ENCODE measurements at places on chromosomes 12 and 14.

DNA sequence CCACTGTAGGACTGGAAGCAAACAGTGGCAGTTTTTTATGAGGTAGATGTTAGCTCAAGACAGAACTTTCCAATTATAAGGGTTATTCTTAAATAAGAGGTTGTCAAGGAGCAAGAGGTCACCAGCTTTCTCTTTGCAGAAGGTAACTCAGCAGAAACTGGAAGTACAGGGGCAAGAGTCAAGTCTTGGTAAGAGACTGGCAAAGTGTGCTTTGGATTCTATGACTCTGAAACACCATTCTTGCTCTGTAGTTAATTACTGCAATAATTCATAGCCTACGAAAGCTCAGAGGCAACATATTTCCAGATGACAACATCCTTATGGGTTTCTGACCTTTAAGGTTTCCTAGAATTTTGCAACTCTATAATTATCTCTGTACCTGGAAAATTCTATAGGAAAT, 51.3 kb downstream of the RMST start:
- no peak for DNase-seq

GRCh38 chr14:92694807-92695206, 53.6 kb downstream of the LGMN start:
- DNase-seq = no peak

DNA sequence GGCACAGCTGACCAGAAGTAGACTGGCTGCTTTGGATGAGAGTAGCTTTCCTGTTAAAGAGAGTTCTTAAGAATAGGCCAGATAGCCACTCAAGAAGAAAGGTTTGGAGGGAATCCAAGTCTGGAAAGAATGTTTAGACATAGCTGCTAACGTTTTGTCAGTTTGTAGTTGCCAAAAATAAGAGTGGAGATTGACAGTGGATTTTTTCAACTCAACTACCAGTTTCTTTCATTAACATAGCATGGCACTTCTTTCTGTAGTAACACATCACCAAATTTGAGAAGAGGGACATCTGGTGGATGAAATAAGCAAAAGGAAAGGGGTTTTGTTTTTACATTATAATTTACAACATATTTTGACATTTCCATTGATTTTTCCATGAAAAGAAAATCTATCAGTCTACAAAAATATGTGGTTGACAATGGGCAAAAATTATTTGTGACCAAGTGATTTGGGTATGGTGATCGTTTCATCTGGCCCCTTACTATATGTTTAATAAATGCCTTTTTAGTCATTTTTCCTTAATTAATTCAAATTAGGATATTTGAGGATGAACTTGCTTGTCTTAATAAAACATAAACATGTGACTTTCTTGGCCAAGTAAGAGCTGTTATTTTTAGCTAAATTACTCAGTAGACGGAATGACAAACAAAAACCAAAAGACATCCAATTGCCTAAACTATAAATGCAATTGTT, 71.1 kb downstream of the PTPRR start:
- DNase-seq = no peak

- no peak for DNase-seq
Observed at GRCh38 chr14:102501751-102502315, 7.7 kb downstream of the ANKRD9 start.

DNA sequence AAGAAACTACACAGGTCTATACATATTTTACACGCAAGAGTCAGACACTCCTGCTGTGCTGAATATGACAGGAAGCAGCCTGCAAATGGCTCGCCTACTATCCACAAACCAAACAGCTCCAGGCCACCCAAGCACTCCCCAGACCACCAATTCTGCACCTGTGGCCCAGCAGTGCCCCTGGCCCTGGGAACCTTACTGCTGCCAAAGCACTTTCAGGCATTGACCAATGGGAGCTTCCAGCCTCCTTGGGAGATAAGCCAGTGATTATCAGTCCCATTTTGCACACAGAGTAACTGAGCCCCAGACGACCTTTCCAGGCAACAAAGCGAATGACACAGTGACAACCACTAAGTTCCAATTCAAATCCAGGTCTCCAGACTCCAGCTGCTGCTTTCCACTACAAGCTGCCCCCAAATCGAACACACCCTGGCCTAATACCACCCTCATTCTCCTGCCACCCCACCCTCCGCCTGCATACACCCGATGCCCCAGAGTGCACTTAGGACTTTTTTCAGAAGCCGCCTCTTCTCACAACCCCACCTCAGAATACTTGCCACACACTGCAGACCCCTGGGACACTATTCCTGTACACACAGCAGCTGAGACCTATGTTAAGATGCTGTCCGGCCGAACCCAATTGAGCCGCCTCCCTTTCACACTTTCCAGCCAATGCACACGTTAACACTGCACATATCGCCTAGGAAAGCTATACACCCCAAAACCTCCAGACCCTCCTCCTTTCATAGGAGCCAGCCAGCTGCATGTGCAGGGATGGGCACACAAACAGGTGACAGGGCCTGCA, 126.1 kb upstream of the PRMT8 start:
- no peak for DNase-seq

DNA sequence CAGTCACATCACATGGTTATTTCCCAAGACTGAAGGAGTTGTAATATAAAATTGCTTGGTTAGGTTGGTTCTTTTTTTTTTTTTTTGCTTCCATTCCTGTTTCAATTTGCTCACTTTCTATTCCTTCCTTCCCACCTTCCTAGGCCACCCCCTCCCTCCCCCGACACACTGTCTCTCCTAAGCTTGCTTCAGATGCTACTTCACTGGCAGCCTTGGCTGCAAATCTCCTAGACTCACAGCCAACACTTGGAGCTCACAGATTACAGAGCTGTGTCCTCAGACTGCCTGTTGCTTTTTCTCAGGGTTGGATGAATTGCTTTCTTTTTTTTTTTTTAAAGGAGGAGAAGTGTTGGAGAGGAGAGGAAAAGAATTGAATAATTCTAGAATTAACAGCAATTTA, 77.3 kb upstream of the GRIN2B start:
- DNase-seq = no peak

DNA sequence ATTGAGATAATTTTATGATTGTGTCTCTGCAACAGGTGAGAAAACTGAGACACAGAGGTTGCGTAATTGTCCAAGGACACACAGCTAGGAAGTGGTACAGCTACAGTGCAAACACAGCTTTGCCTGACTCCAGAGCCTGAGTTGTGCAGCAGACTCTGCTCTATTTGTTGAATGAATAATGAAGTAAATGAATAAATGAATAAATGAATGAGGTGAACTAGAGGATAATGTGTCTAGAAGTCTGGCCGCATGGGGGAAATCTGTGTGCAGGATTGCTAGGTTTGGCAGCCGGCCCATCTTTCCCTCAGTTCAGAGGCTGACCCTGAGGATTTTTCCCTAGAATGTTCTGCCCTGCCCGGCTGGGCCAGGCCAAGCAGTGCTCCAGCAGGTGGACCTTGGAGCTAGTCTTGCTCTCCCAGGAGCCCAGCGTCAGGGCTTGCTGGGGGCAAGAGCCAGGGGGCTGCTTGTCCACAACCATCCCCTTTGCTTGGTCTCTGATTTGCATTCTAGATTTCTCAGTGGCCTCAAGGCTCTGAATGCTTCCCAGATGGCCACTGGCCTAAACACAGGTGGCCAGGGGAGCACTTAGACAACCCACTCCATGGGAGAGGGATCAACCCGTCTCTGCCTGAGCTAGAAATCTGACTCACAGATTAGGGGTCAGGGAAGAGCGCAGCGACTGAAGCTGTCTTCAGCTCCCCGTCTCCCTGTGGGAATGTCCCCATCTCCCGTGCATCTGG, 225.2 kb downstream of the C12orf75 start:
- no peak for DNase-seq

- DNase-seq = no peak
Observed at GRCh38 chr12:46825591-46826414, at the start of gene SLC38A4. Gene SLC38A4, minus strand, starts transcription at chr12:46825997. Its CDS starts 32,926 bp downstream, at chr12:46793071.

DNA sequence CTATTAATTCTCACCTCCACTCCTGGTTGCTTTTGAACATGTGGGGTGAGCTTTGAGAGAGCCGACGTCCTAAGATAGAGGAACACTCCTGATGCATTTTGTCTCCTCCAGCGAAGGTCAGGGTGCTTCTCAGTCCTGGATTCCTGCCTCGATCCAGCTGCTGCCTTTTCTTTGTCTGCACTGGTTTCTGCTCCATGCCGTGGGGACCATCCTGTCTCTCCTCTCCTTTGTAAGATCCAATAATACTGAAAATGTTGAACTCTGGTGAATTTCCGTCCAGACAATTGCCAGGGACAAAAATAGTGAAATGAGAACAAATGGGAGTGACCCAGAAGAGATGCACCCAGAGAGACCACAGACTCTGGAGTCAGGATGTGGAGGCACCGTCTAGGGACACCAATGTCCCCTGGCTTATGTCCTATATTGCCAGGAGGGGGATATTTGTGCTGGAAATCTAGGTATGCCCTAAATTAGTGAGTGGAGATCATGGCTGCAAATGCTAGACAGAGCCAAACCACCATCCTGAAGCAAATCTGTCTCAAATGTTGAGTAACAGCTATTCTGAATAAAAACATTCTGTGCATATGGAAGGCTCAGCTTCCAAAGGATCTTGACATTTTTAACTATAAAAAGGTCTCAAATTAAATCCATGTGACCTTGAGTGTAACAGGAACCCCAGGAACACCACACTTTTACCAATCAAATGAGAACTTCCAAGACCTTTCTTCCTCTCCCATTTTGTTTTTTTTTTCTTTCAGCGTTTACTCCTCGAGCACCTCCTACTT, 170.9 kb downstream of the PPM1H start:
- no peak for DNase-seq

GRCh38 chr12:50185970-50186663, 18.9 kb upstream of the CERS5 start:
- no peak for DNase-seq

GRCh38 chr12:111022386-111022785, 102.0 kb upstream of the MYL2 start:
- DNase-seq = no peak

GRCh38 chr12:110768960-110769359, 26.3 kb upstream of the PPP1CC start:
- DNase-seq = no peak

- no peak for DNase-seq
Observed at GRCh38 chr12:63916561-63917476, 72.3 kb downstream of the SRGAP1 start.

GRCh38 chr12:92473564-92473963, 229.2 kb upstream of the PLEKHG7 start:
- no peak for DNase-seq
